ENCODE measurements at places on chromosomes 6 and 20.

DNA sequence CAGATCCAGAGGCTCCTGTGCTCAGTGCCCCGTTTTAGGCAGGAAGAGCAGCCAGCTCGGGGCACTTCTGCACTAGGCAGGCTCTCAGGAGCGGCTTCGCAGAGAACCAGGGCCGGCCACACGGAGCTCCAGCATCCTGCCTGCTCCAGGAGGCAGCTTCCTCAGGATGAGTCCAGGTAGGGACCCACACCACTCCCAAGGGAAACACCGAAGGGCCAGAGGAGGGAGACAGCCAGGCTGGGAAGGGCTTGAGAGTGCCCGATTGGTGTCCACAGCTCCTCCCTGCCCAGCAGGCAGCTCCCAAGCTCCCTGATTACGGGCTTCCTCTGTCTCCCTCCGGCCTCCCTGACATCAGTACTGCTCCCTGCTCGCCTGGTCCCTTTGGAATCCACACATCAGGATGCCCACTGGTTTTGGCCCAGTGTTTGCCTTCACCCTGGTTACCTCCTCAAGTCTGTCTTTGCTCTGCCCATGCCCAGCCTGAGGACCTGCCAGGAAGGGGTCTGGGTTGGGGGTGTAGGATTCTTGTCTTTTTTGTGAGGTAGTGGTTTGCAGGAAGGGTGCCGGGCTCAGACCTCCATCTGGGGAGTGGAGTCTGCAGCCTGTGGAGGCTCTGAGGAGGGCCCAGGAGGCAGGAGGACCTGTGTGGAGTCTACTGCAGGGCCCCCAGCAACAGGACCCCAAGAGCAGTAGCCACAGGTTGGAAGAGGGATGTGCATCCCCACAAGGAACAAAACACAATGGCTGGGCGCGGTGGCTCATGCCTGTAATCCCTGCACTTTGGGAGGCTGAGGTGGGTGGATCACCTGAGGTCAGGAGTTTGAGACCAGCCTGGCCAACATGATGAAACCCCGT, 11.2 kb upstream of the PYGB start:
- no peak for DNase-seq

DNA sequence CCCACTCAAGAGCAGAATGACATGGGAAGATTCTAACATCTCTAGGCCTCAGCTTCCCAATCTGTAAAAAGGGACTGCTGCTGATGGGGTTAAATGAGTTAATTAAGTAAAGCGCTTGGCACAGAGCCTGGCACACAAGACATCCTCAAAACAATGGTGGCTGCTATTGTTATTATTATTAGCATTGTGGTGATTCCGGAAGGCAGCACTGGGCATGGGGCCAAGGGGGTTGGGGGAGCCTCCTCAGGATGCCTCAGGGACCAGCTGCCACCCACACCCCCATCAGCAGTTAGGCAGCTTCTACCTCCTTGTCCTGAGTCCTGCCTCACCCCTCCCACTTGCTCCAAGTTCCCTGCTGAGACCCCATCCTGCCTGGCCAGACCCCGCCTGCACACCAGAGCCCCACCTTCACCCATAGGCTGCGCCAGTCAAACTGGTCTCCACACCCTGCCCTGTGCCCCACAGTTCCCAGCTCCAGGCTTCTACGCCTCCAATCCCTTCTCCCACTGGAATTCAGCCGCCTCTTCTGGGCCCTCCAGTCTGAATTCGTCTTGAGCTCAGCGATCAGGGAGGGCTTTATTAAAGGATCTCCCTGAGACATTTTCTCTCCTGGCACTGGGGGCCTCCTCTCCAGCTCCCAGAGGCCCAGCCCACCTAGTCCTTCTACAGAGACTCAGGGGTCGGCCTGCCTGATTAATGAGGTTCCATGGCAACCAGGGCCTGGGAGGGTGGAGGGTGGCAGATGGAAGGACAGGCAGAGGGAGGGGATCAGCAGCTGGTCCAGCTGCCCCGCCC, 1.5 kb downstream of the E2F1 start:
- DNase-seq, result peak; percentile 33

- no peak for DNase-seq
These were observed 43.3 kb upstream of the PHACTR2 start for GRCh38 chr6:143634486-143634885.

DNA sequence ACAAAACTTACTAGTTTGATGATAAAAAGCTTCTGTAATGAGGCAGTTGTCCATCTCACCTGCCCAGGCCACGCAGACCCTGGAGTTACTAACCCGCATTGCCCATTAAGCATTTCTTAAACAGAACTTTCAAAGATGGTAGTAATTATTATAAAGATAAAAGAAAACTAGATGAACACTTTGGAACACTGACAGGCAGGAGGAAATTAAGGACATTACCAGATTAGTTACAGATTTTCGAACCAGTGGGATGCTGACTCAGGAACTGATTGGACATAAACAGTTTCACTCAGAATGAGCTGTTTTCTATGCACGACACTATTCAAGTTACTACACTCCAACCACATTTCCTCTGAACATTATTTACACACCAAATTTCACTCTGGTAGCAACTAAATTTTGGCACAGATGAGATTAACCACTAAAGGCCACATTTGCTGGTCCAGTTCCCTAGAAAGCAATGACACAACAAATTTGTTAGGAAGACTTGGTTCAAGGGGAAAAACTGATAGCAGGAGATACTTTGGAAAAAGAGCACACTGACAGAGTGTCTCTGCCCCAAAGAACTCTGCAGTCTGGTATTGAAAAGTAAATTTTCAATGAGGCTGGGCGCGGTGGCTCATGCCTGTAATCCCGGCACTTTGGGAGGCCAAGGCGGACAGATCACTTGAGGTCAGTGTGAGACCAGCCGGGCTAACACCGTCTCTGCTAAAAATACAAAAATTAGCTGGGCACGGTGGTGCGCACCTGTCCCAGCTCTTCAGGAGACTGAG, 3.0 kb downstream of the ROMO1 start:
- DNase-seq, result no peak

GRCh38 chr6:159499034-159499433, 194.0 kb downstream of the SOD2 start:
- no peak for DNase-seq

- no peak for DNase-seq
These were observed 133.4 kb downstream of the RFPL4B start for GRCh38 chr6:112480553-112480952.

DNA sequence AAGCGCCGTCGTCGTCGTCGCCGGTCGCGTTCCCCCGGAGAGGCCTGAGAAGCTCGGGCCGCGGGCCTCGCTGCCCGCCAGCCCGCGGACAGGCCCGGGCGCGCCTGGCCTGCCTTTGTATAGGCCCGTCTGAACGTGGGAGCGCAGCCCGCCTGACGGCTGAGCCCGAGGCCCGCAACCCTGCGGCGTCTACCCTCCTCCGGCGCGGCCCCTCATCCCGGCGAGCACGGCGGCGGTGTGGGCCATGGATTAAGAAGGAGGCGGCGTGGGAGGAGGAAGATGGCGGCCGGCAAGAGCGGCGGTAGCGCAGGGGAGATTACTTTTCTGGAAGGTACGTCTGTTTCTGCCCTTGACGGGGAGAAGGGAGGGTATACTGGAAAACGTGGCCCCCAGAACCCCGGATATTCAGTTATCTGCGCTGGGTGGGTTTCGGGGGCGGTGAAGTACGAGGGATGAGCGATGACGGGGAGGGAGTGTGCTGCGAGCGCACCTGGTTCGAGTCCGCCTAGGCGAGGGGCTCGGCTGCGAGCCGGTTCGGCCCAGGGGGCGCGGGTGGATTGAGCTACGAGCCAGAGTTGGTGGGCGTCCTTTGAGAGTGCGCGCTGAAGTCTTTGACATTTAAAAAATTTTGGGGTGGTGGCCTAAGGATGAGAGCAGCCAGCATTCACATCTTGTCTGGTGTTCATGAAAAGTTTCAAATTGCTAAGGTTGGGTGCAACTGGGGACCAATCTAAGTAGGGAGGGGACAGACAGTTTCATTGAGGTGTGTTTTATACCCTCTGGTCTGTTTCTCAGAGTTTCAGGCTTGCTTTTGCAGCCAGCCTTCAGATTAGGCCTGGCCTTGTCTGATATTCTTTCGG, 796 bp downstream of the SENP6 start:
- DNase-seq, result peak; percentile 73

DNA sequence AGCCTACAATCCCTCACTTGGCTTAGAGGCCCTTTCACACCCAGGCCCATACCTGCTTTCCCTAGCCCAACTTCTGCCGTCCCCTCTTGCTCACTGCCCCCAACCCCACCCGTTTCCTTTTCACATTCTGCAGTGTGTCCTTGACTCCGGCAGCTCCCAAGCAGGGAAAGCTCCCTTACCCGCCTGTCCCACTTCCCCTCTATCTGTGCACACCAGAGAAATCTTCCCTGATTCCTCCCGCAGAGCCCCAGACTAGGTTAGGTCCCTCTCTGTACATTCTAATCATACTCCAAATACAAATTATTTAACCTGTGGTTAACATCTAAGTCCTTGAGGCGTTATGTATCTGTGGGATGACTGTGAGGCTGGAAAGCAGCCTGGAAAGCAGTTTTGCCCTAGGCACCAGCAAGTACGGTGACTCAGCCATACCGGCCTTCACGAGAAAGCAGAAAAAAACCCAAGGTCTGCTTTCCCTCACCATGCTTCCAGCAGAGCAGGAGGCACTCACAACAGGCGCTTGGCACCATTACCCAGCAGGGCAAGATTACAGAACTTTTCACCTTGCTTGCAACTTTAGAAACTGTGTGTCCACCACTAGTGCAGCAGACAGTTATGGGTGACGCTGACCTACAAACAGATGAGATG, 22.3 kb downstream of the ELOVL5 start:
- peak; percentile 23 for DNase-seq

GRCh38 chr6:75926293-75927168, 145.9 kb downstream of the IMPG1 start:
- no peak for DNase-seq

- DNase-seq, result no peak
These were observed 217.3 kb upstream of the PREP start for GRCh38 chr6:105619971-105620741.

DNA sequence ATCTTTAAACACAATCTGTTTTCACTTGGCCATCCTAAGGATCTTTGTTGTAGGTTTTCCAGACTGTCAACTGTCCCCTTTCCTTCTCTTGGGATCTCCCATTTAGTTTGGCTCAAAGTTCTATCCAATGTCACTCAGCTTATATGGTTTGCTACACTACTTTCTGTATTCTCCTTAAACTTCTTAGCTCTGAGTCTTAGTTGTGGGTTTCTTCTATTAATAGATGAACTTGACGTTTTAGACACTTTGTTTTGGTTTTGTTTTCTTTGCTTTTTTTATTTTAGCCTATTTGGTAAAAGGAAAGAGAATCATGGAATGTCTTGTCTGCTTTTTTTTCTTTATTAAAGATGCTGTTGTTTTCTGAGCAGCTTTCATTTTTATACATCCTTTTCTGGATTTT, 11.4 kb downstream of the RMND1 start:
- DNase-seq, result no peak
